ENCODE measurements at places on chromosomes 1 and 21.

- no peak for DNase-seq
These were observed 14.9 kb downstream of the SLC26A9 start for GRCh38 chr1:205928317-205928716.

DNA sequence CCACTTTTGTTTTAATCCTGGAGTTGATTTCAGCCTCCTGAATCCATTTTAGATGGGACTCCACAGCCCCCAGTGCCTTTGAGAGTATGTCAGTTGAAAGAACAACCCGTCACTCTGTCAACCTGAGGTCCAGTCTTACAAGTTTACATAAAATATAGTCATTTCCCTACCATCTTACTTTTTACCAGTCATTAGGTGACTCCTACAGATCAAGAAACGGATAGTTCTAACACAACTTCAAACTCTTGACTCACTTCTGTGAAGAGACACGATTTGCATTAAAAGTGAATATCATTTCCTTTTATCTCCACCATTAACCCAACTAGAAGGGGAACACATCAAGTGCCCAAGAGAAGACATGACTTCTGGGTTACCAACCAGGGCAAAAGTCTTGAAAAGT, 147.1 kb downstream of the NTPCR start:
- DNase-seq, result no peak

DNA sequence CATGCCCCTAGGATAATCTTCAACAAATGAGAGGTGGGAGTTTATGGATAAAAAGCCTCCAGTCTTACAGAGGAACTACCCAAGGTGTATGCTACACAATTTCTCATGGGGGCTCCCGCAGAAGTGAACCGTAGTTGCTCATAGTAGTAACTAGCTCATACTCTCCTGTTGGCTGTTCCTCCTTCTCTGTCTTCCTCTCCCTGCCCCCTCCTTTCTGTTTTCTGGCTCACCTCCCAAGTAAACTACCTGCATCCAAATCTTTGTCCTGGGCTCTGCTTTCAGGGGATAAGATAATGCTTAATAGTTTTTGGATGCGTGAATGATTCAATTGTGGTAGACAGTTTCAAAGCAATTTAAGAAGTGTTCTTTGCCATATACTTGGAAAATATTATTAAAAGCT, 90.1 kb upstream of the ROR1 start:
- DNase-seq, result no peak

DNA sequence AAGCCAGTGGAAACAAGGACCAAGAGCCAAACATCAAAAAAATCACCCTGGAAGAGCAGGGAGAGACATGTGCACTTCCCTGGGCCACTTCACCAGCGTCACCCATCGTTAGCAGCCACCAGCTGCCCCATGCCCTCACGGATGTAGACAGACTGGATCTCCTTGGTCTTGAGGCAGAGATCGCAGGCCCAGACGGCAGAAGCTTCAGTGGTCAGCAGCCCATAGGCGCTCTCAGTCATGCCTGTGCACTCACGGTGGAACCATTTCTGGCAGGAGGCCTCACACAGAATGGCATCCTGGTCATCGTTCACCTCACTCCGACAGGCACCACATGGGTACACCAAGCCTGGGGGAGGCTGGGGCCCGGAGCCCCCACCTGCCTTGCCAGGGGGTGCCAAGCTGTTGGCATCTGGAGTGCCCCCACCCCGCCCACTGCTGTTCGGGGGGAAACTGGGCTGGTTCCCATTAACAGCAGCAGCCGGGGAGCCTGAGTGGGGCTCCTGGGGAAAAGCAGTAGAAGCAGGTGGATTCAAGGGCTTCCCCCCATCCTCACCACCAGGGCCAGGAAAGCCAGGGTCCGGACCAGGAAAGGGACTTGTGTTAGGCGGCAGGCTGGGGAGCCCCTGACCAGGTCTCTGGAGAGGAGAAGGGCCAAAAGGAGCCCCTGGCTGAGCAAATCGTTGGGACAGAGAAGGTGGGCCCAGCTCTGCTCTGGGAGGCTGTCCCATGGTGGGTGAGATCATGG, 2.7 kb downstream of the PYGO2 start:
- peak; percentile 26 for DNase-seq

DNA sequence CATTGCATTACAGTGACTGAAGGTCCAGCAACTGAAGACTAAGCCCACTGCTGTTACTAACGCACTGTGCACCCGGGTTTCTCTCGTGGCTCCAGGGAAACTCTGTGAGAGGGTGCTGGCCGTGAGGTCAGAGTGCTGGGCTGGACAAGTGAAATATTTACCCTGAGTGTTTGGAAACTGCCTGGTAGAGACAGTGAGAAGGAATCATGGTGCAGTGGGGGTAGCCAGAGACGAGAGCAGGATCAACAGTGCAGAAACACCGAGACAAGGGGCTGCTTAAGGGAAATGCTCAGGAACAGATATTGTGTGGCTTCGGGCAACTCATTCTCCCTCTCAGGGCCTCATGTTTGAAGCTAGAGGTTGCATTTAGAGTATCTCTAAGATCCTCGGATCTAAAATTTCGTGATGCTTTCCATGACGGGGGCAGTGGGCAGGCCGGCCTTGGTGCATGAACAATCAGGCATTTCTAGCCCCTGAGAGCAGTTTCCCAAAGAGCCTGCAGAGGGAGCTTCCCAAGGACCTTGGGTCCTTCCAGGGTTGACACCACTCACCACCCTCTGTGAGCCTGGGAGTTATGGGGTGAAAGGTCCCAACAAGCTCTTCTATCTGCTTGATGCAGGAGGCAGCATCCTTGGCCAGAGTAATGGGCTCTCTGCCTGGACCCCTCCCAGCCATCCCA, 9.7 kb downstream of the CD2 start:
- no peak for DNase-seq

- no peak for DNase-seq
These were observed 24.6 kb upstream of the CLCA4 start for GRCh38 chr1:86522240-86522639.

GRCh38 chr1:89530444-89531089, 5.9 kb downstream of the LRRC8B start:
- no peak for DNase-seq

DNA sequence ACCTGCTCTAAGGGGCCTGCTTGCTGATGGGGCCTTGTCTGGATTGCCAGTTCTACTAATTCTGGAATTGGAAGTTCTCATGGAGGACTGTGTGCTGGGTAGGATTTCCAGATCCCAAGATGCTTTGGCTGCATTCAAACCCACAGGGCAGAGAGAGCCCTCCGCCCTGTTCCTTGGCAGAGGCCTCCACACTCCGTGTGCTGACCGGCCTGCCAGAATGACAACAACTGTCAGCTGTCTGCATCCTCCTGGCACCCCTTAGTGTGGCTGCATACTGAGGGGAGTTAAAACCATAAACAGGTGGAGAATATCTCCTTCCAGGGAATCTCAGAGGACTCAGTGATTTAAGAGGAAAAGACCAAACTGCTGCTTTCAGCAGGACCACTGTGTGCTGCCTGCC, 60.7 kb downstream of the ADARB1 start:
- DNase-seq, result no peak

DNA sequence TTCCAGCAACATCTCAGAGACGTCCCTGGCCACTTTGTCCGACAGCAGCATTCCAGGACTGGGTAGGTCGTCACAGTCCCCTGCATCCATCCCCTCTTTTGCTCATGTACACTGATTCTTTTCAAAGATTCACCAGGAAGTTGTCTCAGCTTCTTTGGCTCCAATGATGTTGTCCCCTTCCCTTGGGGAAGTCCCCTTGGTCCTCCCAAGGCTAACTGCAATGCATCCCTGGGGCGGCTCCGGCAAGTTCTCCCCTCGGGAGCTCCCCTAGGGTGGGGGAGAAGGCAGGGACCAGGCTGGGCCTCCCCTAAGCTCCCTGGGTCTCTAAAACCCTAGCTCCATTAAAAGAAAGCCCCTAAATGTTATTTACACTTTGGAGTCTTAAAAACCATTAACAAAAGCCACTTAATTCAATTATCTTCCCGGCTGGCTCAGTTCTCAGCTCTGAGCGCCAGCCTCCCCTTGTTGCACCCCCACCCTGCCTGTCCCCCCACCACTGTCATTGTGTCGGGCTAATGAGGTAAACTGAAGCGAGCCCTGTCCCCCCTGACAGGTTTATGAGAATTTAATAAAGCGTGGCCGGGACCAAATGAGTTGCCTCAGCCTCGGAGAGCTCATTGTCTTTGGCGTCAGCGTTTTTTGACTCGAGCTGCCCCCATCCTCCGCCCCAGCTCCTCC, 25.3 kb downstream of the KNCN start:
- no peak for DNase-seq

- no peak for DNase-seq
These were observed 622.7 kb downstream of the LMO4 start for GRCh38 chr1:87951409-87951808.

- no peak for DNase-seq
These were observed 126.6 kb upstream of the AJAP1 start for GRCh38 chr1:4527819-4528218.

- DNase-seq, result no peak
These were observed 138.5 kb downstream of the ZSCAN20 start for GRCh38 chr1:33610864-33611455.

- DNase-seq, result no peak
These were observed 16.9 kb downstream of the NRDC start for GRCh38 chr1:51861669-51862068.

- DNase-seq, result no peak
These were observed 95.0 kb downstream of the TEX35 start for GRCh38 chr1:178607718-178608408.

DNA sequence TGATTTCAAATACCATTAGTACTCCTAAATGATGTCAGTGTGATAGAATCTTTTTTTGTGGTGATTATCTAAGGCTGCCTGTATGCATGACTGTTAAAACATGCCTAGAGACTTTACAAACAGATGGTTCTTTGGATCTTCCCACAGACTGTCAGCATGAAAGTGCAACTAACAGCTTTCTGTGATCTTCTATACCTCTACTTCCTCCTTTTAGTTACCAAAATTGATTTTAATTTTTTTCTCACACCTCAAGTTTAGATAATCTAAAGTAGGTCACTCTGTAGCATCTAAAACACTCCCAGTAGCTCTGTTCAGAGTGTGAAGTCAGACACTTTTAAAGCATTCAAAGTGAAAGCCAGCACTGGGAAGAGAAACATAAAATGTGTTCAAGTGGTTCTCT, 534.5 kb downstream of the PTPRC start:
- no peak for DNase-seq

- no peak for DNase-seq
These were observed 49.9 kb upstream of the KCNH1 start for GRCh38 chr1:211183747-211184313.

- no peak for DNase-seq
These were observed 26.2 kb upstream of the NGF start for GRCh38 chr1:115364046-115364779.

DNA sequence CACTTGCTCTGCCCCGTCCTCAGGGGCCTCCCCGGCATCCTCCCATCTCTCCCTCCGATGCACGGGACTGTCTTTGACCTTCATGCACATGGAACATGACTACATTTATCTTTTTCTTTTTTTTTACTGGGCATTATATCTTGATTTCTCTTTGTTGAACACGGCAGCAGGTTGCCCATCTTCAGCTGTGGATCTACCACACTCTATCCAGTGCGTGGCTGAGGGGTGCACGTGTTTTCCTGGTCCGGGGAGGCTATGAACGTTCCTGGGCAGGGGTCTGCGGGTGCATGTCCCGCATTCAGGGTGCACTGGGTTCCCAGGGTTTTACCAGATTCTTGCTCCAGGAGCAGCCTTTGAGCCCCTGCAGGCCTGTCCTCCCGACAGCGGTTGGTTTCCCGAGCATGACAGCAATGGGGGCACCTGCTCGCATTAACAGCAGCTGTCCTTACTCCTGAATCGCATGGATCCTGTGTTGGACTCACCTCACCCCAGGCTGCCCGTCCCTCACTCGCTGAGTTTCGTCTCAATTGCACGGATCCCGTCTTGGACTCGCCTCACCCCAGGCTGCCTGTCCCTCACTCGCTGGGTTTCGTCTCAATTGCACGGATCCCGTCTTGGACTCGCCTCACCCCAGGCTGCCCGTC, 7.4 kb downstream of the POFUT2 start:
- DNase-seq, result no peak

GRCh38 chr1:111219557-111220286, 7.8 kb upstream of the CHI3L2 start:
- DNase-seq, result no peak

- DNase-seq, result no peak
These were observed 199.3 kb upstream of the GREM2 start for GRCh38 chr1:240811256-240811655.

Data from heart left ventricle (tissue), 16 donors.